ENCODE measurements at places on chromosomes 2 and 18. TPM values are rescaled to one million over a fixed set of nuclear protein-coding genes. Genes with fewer than 3 reads are reported as not detected.

- no peaks in the 10 kb centered on the region for H3K36me3 ChIP-seq
- no peaks in the 10 kb centered on the region for H3K27me3 ChIP-seq
- no peak overlapping the region for H3K4me3 ChIP-seq
- no peaks in the 10 kb centered on the region for H3K4me1 ChIP-seq
- peak; percentile 7 for DNase-seq
Measured at GRCh38 chr2:3242747-3243369, 134.8 kb downstream of the EIPR1 start.

DNA sequence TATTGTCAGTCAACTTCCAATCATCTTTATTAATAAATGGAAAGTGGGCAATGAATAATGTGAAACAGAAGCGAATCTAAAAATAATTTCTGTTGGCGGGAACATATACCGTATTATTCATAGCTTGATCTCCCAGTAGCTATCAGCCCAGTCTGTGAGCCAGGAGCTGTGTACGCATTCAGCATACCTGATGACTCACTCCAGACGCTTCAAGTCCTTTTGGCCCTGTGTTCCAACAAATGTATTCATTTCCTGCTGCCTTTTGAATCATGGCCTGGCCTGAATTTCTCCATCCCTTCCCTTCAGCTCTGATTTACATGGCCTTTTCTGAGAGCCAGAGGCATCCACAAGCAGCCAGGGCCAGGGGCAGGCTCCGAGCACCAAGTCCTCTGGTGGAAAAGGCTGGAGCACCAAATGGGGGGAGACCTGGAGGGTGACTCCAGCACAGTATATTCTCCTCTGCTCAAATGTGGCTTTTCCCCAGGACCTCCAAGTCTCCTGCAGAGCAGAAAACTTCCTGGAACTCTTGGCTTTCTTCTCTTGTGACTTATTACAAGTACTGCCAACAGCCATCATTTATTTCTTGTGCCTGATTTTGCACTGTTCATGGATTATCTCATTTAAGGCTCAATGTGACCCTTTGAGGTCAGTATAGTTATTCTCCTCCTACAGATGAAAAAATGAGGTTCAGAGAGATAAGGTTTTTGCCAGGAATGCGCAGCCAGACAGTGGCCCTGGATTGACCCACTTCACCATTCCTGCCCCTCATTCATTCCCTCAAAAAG lies 108.7 kb downstream of the EN1 start:
- no peaks in the 10 kb centered on the region for H3K27me3 ChIP-seq
- no peak overlapping the region for H3K4me3 ChIP-seq
- no peaks in the 10 kb centered on the region for H3K36me3 ChIP-seq
- peak; percentile 54 for DNase-seq
- no peak overlapping the region for H3K27ac ChIP-seq

GRCh38 chr2:31411771-31412170 lies 2.8 kb downstream of the XDH start:
- H3K36me3 ChIP-seq: no peaks in the 10 kb centered on the region
- no peaks in the 10 kb centered on the region for H3K4me1 ChIP-seq
- no peaks in the 10 kb centered on the region for H3K27me3 ChIP-seq
- H3K4me3 ChIP-seq: no peak overlapping the region

- H3K4me1 ChIP-seq: peaks cover 7% of the 10 kb centered on the region
- H3K4me3 ChIP-seq: no peak overlapping the region
- H3K36me3 ChIP-seq: no peaks in the 10 kb centered on the region
- H3K27ac ChIP-seq: no peak overlapping the region
- no peaks in the 10 kb centered on the region for H3K27me3 ChIP-seq
- no peak for DNase-seq
Measured at GRCh38 chr2:215808996-215809395, 204.4 kb downstream of the MREG start.

- H3K4me1 ChIP-seq: no peaks in the 10 kb centered on the region
- H3K36me3 ChIP-seq: no peaks in the 10 kb centered on the region
- DNase-seq: no peak
Measured at GRCh38 chr2:161913865-161914264, 160.2 kb downstream of the DPP4 start.

Gene IL18R1
- total RNA-seq: 9.2 TPM
